ENCODE measurements at places on chromosomes 3 and 15.

GRCh38 chr15:47607695-47608094 lies 109.6 kb upstream of the SEMA6D start:
- DNase-seq = no peak

GRCh38 chr3:123305192-123305591 lies 103.4 kb downstream of the SEC22A start:
- DNase-seq = no peak

DNA sequence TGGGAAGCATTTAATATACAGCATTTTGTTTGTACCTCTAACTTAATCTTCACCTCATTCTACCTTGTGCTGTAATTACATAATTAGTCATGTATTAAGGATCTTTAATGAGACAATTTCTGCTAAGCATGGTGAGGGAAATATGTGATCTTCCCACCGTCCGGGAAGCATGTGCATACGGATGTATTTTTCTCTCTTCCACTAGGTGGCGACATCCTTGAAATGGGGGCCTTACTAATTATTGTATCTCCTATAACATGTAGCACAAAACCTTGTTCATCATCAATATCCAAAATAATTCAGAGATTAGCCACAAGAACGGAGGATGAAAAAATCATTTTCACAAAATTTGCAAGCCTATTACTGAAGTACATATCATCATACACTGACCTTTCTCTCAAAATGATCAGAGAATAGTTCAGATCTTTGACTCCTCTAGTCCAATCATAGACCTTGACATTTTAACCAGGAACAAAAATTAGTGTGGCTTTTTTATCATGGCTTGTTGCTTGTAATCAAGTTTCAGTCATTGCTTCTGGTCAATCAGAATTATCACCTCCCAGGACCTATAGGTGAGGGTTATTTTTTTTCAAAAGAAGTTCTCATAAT lies 148.9 kb upstream of the GBE1 start:
- peak; percentile 13 for DNase-seq

GRCh38 chr3:27721717-27722564 lies at the start of gene EOMES:
TSS of gene EOMES (minus strand) at chr3:27722323. CDS start at chr3:27722294, 29 bp downstream.
- DNase-seq = peak; percentile 65

DNA sequence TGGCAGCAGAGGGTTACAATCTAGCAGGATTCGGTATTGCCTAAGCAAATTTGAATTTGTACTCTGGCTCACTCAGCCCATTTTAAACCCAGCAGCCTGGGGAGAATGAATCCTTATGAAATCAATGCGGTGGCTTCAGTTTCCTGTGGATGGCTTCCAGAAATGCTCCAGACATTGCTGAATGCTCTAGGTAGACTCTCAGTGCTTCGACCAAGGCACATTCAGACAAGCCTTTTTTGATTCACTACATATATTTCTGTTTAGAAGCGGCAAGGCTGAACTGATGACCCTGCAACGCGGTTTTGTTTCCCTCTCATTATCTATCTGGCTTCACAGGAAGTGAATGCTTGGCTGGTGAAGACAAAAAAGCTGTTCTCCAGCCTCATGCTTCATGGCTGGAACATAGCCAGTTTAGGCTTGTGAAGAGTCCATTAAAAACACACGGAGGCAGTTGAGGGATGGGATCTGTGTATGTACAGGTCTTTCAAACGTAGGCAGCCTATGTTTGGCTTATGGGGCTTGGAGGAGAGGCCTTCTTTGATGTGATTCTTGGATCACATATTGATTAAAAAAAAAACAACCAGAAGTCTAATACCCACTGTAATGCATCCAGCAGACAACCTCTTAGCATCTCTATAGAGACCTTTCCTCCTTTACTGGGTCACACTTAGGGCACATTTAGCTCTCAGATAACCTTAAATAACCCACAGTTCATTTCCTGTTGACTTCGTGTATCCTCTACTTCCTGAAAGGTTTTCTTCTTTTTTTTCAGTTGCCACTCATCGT lies 400.2 kb upstream of the TBL1XR1 start:
- DNase-seq = peak; percentile 32

- no peak for DNase-seq
Observed at GRCh38 chr15:75844629-75845335, 1.5 kb downstream of the UBE2Q2 start.

GRCh38 chr3:8987645-8988383 lies 24.5 kb upstream of the RAD18 start:
- DNase-seq = peak; percentile 55

GRCh38 chr3:96959901-96960641 lies 145.7 kb downstream of the EPHA6 start:
- DNase-seq = peak; percentile 65

Measured in RWPE1 (cell line).